ENCODE measurements at places on chromosomes 1 and 21.

DNA sequence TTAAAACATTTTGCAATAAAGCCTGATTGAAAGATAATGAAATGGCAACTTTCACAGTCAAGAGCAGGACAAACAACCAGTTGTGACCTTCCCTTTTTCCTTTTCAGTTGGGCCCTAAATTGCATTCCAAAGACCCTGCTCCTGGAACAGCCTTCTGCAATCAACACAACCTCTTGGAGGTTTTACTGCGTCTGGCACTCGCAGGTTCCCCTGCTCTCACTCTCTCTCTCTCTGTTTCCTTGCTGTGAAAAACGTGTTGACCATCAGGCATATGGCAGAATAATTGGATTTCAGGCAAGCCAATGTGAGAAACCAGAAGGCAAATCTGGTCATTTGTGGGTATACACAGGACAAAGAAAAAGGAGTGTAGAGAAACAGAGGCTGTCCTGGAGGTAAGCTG lies 23.2 kb downstream of the SLC44A5 start:
- DNase-seq, result no peak

- DNase-seq, result no peak
Measured at GRCh38 chr21:32173121-32173724, 105.6 kb downstream of the MIS18A start.

DNA sequence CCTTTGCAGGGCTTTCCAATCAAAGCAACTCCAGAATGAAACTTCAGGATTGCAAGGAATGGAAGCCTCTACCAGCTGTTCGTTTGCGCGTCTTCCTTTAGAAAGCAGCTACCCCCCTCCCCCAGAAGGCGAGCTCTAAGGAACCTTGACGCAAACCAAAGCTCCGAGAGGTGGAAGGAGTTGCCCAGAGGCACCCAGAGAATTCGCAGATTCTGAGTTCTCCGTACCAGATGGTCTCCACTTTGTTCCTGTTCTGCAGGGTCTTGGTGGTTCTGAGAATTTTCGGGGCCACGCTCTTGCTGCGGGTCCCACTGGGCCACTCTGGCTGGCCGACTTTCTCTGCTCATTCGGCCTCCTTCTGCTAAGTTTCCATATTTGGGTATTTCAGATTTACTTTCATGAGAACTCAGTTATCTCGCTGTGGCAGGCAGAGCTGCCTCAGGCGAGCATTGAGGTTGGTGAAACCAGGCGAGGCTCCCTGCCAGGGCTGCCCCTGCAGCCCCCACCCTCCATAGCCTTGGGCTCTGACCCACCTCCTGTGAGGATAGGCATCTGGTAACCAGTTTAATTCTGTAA lies 801 bp downstream of the TRAF5 start:
- DNase-seq, result peak; percentile 45

GRCh38 chr1:15299179-15299578 lies 52.2 kb downstream of the FHAD1 start:
- no peak for DNase-seq

DNA sequence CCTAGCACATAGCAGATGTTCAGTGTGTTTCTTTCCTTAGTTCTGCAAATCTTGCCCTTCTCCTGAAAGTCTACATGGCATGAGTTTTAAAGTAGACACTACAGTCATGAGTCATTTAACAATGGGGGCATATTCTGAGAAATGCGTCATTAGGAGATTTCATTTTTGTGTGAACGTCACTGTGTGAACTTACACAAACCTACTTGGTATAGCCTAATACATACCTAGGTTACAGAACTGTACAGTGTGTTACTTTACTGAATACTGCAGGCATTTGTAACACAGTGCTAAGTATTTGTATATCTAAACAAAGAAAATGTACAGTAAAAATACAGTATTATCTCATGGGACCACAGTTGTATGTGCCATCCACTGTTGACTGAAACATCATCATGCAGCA lies 10.0 kb downstream of the TTF2 start:
- DNase-seq, result no peak

DNA sequence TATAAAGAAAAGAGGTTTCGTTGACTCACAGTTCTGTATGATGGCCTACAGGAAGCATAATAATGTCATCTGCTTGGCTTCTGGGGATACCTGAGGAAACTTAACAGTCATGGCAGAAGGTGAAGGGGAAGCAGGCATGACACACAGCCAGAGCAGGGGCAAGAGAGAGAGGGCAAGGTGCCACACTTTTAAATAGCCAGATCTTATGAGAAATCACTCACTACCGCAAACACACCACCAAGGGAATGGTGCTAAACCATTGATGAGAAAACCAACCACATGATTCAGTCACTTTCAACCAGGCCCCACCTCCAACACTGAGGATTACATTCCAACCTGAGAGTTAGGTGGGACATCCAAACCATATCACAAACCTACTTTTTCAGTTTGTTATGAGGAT lies 245.9 kb upstream of the SGIP1 start:
- no peak for DNase-seq

DNA sequence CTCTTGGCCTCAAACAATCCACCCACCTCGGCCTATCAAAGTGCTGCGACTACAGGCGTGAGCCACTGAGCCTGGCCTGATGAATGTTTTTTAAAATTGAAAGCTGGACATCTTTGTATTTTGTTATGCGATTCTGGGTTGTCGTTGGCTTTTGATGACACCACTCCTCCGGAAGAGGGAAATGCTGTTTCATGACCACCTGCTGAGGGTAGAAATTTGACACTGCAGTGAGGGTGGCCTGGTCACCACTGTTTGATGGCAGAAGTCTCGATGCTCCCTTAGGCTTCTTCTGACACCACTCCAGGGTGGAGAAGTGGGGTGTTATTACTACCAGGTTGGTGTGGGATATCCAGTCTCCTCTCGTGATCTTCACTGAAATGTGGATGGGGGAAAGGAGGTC lies 357.2 kb downstream of the RGS7 start:
- DNase-seq, result no peak

DNA sequence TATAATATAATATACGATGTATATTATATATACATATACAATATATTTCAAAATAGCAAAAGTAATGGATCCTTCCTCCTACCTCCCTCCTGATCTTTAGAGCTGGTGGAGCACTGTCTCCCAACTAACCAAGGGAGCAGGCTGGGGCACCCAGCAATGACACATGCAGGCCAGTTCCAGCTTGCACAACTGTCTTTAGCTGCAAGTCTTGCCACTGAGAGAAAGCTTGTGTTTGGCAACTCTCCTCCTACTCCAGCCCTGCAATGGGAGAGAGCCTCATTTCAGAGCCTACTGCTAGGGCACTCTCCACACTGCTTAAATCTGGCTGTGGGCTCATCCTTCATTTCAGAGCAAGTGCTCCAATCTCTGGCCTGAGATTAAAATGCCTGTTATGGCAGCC lies 469.8 kb upstream of the OLFM3 start:
- no peak for DNase-seq

GRCh38 chr1:53500204-53501064 lies 41.2 kb downstream of the DMRTB1 start:
- DNase-seq, result no peak

DNA sequence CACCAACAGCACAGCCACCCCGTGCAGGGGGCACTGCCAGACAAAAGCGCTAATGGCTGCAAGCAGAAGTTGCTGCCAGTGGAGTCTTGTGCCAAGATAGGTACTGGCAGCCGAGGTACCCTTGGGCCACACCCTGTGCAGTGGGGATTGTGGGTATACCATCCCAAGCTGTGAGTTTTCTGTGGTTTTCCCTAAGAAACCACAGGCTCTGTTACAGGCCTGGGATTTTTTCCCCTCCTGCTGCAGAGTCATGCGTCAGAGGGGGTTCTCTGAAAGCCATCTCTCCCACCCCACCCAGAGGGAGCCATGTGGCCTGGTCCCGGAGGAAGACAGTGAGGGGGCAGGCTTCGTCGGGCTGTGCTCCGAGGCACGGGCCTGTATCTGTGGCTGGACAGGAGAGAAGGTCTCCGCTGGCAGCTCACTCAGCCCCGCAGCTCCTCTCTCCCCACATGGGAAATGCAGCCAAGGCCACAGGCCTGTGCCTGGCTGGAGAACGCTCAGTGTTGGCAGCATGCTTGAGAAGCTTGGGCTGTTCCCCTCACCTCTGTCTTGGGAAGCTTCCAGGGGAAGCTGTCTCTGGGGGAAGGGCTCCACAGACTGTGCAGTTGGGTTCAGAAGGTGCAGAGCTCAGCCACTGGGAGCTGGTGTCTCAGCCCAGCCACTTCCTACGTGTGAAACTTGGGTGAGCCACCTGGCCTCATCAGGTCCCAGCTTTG lies 42.5 kb downstream of the NEK2 start:
- no peak for DNase-seq

- no peak for DNase-seq
Measured at GRCh38 chr1:201736707-201737320, 92.1 kb upstream of the IPO9 start.

- no peak for DNase-seq
Measured at GRCh38 chr1:57033222-57034001, 67.6 kb upstream of the C8B start.

- no peak for DNase-seq
Measured at GRCh38 chr1:32336591-32336932, 529 bp upstream of the MARCKSL1 start.

GRCh38 chr1:39680751-39681150 lies 8.8 kb upstream of the NT5C1A start:
- no peak for DNase-seq

GRCh38 chr1:199593475-199593874 lies 434.0 kb upstream of the NR5A2 start:
- no peak for DNase-seq

DNA sequence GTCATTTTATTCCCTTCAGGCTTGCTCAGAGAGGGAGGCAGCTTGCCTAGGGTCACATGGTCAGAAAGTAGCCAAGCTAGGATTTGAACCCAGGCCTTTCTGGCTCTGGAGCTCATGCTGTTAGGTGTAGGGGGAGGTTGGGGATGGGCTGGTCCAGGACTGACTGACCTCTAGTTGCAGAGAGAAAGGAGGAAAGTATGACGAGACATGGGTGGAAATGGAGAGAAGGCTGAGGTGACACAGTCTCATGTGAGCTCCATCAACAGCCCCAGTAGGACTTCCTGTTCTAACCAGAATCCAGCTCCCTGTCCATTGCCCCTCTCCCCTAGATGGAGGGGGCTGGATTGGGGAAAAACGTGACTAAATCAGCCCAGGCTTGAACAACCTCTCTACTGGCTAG lies 15.5 kb upstream of the SYNC start:
- no peak for DNase-seq

DNA sequence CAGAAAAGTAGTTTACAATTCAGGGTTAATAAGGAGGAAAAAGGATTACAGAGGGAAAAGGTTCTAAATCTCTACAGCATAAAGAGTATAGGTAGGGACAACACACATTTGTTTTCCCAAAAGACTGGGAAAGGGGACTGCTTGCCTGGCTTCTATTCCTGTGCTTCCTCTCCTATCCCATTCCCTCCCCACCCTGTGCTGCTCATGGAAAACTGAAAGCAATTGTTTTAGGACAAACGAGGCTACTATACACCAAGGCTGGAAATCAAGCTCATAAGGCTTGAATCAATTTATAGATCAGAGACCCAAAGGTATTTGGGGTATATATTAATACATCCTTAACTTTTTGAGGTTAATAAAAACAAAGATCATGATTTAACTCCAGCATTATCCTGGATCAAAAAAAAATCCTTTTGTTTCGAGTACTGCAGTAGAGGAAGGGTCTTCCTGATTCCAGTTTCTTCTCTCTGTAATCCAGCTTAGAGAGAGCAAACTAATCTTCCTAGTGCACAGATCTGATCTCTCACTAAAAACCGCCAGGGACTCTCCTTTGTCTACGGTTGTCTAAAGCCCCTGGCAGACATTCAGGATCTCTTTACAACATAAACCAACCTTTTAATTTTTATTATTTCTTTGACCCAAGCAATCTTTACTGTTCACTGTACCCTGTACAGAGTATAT lies 37.4 kb upstream of the A3GALT2 start:
- DNase-seq, result no peak

- no peak for DNase-seq
Measured at GRCh38 chr21:36450511-36450910, 29.4 kb downstream of the CLDN14 start.

GRCh38 chr1:44421446-44421884 lies 16.4 kb downstream of the RNF220 start:
- no peak for DNase-seq

DNA sequence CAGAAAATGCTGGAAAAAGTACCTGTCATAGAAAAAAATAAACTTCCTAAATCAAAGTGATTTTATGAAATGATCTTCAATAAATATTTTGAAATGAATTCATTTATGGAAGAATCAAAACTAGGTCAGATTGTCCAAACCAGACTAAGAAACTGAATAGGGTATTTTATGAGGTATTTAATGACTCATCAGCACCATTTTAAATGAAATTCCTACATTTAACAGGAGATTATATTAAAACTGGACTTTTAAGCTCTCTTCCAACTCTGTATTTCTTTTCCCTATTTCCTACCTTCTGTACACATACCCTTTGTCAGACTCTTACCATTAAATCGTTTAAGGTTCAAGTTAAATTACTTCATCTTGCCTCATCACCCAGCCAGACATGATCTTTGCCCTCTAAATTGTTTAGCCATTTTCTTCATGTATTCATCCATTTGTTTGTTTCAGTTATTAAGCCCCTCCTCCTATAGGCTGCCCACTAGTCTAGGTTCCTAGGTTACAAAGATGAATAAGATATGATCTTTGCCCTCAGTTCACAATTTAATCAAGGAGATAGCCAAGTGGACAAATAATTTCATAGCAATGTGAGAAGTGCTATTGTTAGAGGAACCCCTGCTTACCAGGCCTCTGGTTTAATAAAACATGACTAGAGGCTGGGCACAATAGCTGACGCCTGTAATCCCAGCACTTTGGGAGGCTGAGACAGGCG lies 25.0 kb downstream of the TATDN3 start:
- DNase-seq, result no peak

GRCh38 chr1:35883635-35884101 lies 659 bp downstream of the AGO1 start:
- no peak for DNase-seq

DNA sequence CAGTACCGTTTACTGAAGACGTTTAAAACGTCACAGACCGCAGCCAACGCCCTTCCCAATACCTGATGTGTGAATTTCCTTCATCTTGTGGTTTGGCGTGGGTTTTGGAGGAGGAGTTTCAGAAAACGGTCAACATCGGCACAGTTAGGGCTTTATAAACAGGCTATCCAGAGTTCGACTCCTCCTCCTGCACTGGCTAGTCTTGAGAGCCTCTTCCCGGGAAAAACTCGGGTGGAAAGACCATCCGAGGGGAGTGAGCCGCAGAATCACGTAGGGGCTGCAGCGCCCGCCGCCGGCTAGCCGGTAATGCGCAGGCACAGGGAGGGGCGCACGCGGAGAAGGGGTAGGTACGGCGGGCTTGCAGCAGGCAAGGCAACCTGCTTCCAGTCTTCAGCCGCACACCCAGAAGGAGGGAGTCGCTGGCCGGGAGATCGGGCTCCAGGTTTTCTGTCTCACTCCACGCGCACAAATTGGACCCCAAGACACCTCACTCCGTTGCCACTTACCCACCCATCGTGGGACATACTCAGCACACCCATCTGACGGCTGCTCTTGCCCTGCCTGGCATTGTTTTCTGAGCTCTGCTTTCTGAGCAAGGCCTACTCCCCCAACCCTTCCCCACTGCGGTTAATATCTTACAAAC lies 25.4 kb downstream of the SLC19A2 start:
- no peak for DNase-seq

GRCh38 chr1:27011058-27011764 lies 1.4 kb downstream of the TENT5B start:
- DNase-seq, result no peak

Data from NCI-H2081 treated with DMSO at 0.1 percent for 48 hours (cell line).